ENCODE measurements at places on chromosomes 13 and 19.

DNA sequence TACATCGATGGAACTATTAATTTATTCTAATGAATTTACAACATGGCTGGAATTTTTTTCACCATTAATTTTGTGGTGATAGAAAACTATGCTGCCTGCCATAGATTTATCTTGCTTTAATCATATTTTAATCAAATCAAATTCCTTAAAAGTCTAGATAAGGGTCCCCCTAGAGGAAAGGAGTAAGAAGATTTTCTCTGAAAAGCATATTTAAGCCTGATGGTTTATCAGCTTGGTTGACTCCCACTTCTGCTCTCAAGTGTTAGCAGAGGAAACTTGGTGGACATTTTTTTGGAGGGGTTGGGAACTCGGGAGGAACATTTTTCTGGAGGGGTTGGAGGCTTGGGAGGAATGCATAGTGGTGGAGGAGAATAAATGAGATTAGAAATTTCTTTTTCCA is 253.3 kb downstream of the KCNRG start:
- no peak for DNase-seq

DNA sequence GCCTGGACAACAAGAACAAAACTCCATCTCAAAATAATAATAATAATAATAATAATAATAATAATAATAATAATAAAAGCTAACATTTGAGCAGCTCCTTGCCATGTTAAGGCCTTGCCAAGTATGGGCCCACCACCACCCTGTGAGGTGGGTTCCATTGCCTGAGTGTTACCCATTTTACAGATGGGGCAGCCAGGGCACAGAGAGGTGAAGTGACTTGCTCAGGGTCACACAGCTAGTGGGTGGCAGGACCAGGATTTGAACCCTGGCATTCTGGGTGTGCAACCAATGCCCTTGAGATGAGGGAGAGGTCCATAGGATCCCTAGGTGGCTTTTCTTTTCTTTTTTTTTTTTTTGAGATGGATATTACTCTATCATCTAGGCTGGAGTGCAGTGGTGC is 29.5 kb downstream of the ZSWIM4 start:
- no peak for DNase-seq

GRCh38 chr13:98999639-98999952 is 21.7 kb upstream of the DOCK9 start:
- no peak for DNase-seq

- DNase-seq = no peak
Observed at GRCh38 chr13:98575009-98575903, 1.7 kb downstream of the STK24 start.

GRCh38 chr19:17836530-17836929 is 11.3 kb downstream of the JAK3 start:
- no peak for DNase-seq

DNA sequence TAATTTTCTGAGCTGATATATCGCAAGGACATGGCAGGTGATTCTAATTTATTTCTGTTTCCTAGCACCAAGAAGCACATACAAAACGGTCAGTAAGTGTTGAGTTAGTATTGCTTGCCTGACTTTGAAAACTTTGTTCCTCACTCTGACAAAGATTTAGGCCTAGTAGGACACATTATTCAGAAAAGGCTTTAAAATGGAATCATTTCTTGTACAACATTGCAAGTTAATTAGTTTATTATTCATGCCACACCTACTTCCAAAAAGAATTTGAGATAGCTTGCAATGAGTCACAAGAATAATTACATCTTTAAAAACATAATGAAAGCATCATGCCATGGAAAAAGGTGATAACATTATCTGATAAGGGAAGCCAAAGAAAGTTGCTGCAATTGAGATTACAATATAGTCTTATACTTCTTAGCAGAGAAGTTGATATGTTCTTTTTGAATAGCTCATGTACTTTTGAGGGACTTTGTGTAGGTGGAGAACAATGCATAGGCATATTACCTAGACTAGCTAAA is 474.2 kb downstream of the KLF5 start:
- DNase-seq = no peak
